ENCODE measurements at places on chromosomes 3 and 15.

GRCh38 chr3:167876620-167877281 is 141.2 kb downstream of the SERPINI1 start:
- DNase-seq = no peak

DNA sequence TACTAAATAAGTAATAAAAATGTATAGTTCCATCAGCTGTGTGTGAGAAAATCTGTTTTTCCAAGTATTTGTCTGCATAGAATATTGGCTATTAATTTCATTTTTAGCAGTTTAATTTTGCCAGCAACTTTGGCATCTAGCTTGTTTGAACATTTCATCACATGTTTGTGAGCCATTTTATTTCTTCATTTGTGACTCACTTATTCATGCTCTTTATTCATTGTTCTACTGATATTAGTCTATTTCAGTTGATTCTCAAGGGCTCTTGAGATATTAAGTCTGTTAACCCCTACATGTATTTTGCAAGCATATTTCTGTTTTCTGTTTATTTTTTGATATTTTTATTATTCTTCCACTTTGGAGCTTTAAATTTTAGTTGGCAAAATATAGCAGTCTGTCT is 74.0 kb upstream of the PHLDB2 start:
- no peak for DNase-seq

DNA sequence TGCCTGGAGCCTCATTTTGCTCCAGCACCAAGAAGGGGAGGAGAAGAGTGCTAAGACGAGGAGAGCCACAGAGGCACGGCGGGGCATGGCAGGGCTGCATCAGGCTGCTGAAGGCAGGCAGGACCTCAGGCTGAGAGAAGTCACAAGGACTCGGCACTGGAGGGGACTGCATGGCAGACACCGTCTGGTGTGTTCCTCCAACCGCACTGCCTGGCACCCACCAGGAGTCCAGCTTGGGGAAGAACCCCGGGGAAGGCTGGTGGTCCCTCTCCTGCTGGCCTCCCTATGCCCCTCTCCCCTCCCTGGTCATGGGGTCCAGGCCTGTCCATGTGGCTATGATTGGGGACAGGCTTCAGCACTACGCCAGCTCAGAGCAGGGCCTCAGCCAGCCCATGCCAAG is 153.2 kb upstream of the MEF2A start:
- no peak for DNase-seq

GRCh38 chr3:101813817-101814440 is 34.9 kb downstream of the NXPE3 start:
- peak; percentile 70 for DNase-seq

- no peak for DNase-seq
Measured at GRCh38 chr3:64958199-64958843, 270.5 kb upstream of the ADAMTS9 start.

GRCh38 chr3:36969540-36970432 is 23.1 kb downstream of the EPM2AIP1 start:
- peak; percentile 62 for DNase-seq

- no peak for DNase-seq
Measured at GRCh38 chr15:29687204-29687815, 135.0 kb downstream of the TJP1 start.

DNA sequence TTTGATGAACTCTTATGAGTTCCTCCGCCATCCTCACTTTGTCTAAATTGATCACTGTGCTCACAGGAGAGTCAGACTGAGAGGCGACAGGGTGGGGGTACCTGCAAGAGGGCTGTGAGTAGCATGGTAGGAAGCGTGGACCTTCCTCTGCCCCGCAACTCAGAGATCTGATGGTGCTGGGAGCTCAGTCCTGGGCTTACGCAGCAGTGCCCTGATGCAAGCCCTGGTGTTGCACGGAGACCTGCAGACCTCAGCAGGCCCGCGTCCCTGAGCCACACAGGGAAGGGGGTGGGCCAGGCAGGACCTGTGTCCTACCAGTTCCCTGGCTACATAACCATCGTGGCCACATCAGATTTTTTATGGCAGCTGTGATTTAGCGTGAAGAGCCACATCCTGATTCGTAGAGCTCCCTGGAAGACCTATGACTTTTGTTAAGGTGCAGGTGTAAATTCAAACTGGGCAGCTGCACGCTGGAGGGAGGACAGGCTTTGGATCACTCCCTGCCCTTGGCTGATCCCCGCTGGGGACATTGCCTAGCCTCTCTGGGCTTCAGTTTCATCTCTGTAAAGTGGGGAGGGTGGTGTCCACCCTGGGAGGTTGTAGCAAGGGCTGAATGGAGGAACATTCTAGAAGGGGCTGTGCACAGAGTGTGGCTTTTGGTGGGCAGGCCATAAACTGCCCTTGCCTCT is 176.1 kb downstream of the KLF13 start:
- no peak for DNase-seq

- DNase-seq = no peak
Measured at GRCh38 chr15:29788433-29789034, 33.7 kb downstream of the TJP1 start.
